ENCODE measurements at places on chromosomes 16 and 17. TPM values are rescaled to one million over a fixed set of nuclear protein-coding genes. Genes with fewer than 3 reads are reported as not detected.

CHST4 gene
- polyA plus RNA-seq = 0.55 TPM

DNA sequence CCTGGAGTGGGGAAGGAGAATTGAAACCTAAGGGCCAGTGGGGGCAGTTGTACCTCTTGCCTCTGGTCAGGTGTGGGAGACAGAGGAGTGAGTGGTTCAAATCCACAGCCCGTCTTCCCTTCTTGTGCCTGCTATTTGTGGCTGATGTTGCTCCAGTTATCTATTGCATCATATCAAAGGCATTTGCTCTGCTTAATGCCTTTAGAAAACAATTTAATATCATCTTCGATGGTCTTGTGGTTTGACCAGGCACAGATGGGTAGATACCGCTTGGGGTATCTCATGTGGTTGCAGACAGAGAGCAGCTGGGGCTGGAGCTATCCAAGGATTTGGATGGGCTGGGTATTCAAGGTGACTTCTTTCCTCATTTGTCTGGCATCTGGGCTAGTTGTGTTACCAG, 376.1 kb upstream of the RBFOX1 start:
- no peak for DNase-seq

CLEC10A gene
- polyA plus RNA-seq = 2.3 TPM

DNA sequence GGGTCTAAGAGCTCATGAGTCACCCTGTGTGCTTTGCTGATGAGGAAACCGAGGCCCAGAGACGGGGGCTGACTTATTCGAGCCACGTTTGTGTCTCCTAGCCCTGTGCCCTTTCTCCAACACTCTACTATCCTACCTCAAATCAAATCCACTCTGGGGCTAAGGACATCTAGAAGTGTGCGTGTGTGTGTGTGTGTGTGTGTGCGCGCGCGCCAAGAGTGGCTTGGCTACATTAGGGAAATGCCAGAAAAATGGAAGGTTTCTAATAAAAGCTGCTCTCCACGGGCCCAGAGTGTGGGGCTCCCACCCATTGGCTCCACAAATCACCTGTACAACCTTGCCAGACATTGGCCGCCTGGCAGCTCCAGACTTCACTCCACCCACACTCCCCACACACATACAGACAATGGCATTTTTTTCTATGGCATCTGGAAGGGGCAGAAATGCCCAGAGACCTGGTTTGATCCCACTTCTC, 30.3 kb upstream of the PHOSPHO1 start:
- DNase-seq = no peak

DNA sequence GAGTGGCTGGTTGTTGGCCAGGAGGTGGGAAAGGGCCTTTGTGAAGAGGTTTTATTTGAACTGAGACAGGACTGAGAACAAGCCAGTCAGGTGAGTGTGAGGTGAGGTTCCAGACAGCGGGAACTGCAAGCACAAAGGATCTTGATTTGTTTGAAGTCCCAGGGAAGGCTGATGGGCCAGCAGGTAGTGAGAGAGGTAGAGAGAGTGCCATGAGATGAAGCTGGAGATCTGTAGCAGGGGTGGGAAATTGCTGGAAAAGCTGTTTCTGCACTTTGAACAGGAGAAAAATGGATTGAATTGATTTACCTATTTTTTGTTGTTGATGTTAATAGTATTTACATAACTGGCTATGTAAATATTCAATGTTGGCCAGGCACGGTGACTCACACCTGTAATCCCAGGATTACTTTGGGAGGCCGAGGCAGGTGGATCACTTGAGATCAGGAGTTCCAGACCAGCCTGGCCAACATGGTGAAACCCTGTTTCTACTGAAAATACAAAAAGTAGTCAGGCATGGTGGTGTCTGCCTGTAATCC, 7.7 kb upstream of the DCTPP1 start:
- DNase-seq = no peak

GRCh38 chr16:85536073-85536410, 77.1 kb upstream of the GSE1 start:
- no peak for DNase-seq

DNA sequence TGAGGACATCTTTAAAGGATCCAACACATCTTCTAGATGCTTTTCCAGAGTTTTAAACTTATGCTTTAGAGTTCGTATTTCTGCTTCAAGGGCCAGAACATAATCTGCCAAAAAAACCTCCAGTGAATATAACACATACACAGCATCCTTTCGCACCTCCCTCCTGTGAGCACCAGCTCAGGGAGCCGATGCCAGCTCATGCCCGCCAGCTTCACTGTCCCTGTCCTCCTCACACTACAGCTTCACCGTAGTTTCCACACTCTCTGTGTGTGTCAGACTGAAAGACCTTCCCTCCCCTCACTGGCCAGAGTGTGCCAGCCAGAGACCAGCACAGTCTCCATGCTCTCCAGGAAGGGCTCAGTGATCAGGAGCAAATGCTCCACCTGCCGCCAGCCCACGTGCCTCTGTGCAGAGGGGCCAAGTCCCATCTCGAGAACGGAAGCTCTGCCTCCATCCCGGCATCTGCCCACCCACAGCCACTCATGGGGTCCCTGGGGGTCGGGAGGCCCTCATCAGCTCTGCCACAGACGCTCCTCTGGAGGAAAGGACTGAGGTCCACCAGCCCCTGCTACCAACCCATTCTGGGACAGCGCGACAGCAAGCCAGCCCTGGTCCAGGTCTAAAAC, 40.8 kb downstream of the CCDC57 start:
- DNase-seq = no peak

DNA sequence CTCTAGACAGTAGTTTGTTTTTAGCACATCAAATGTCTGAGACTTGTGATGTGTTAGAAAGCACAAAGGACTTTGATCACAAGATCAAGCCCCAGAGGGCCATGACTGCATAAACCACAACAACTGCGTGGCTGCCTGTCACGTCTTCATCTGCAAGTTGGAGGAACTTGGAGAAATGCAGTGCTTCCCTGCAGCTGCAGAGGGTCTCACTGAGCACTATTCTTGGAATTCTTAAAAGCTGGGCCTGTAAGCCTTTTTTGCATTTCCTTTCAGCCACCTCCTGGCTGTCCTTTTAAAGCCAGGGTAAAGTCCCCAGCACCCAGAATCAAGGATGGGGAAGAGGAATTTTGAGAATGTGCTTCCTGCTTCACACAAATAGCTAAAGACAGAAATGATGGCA, 431.3 kb downstream of the MAF start:
- DNase-seq = no peak

SPATA22 gene
- not detected for polyA plus RNA-seq

DNA sequence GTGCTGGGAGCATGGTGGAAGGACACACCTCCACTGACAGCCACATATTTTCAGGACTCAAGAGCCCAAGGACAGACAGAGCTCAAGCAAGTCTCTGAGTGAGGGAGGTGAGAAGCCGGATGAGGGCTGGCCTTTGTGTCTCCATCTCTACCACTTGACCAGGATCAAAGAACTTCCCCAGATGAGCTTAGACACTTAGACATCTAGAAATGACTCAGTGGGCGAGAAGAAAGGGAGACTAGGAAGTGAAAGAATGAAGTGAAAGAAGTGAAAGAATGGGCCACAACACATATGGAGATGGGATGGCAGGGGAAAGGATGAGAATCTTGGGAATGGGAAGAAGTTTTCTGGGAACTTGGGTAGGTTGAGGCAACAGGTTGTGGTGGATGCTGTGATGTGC, 274.9 kb upstream of the CCL2 start:
- no peak for DNase-seq

OR4D1 gene
- not detected for polyA plus RNA-seq

GRCh38 chr16:1895949-1896675, 22.1 kb downstream of the HS3ST6 start:
- DNase-seq = no peak

SOX8 gene
- 4.7 TPM for polyA plus RNA-seq

DNA sequence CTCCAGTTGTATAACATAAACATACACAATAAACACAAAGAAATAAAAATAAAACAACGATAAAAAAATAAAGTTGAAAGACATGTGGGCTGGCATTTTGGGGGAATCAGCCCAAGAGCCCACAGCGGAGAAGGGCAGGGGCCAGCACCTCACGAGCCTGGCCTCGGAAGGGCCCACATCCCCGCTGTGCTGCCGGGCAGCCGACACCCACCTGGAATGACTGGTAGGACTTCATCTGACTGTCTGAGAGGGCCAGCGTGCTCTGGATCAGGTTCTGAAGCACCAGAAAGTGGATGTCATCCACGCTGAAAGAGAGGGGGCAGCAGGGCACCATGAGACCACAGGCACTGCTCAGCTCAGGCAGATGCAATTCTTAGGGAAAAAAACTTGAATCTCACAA, 73.5 kb downstream of the GTF3C1 start:
- no peak for DNase-seq

GRCh38 chr17:77145612-77146245, 5.0 kb downstream of the SEC14L1 start:
- DNase-seq = no peak

GRCh38 chr17:79695293-79695790, 35.4 kb upstream of the ENPP7 start:
- DNase-seq = no peak

CD300C gene
- polyA plus RNA-seq = 0.39 TPM

BCAS3 gene
- polyA plus RNA-seq = 28.0 TPM

DNA sequence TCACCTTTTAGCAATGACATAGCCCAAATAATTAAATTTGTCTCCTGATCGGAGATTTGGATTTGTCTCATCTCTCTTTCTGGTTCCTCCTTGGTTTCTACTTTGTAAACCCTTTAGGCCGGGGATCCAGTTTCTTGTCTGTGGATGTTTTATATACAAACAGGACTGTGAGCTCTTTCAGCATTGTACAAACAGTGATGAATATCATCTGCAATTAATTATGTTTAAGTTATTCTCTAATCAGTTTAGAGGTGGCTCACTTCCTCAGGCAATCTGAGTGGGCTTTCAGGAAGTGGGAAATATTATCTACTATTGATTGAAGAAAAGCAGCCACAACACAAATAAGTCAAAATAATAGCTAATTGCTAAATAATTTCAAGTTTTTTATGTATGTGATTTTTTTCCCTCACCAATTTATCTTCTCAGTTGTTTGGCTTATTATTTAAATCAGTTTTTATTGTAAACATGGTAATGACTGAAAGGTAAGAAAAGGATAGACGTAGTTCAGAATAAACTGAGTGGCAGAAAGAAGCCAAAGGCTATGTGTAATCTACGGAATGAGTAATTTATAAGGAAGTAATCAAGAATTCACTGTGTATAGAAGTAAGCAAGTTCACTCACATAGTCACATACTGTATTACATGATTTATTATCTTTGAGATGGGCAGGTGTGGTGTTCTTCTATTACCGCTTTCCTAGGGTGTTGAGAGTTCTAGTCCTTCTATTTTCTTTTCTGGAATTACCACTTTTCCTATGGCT, 3.4 kb upstream of the ABCC11 start:
- DNase-seq = no peak

DNA sequence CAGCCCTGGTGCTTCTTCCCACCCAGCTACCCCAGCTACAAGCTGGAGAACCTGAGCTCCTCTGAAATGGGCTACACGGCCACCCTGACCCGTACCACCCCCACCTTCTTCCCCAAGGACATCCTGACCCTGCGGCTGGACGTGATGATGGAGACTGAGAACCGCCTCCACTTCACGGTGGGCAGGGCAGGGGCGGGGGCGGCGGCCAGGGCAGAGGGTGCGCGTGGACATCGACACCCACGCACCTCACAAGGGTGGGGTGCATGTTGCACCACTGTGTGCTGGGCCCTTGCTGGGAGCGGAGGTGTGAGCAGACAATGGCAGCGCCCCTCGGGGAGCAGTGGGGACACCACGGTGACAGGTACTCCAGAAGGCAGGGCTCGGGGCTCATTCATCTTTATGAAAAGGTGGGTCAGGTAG, 3.6 kb downstream of the GAA start:
- no peak for DNase-seq

SMIM5 gene
- polyA plus RNA-seq = 8.0 TPM

SDR42E1 gene
- 16.2 TPM for polyA plus RNA-seq

GRCh38 chr16:11333702-11334101, 11.6 kb upstream of the RMI2 start:
- DNase-seq = no peak

DNA sequence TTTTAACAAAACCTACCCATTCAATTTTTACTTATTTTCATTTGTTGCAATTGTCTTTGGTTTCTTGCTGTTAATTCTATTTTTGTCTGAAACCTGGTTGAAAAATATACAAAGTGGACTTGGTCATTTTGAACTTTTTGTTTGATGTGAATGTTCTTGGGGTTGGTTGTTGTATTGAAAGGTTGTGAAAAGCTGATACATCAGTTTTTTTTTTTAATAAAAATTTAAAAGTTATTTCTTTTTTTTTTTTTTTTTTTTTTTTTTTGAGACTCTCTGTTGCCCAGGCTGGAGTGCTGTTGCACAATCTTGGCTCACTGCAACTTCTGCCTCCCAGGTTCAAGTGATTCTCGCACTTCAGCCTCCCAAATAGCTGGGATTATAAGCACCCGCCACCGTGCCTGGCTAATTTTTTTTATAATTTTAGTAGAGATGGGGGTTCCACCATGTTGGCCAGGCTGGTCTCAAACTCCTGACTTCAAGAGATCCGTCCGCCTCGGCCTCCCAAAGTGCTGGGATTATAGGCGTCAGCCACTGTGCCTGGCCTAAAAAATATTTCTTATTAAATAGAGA, 28.9 kb downstream of the WIPF2 start:
- DNase-seq = no peak

DNA sequence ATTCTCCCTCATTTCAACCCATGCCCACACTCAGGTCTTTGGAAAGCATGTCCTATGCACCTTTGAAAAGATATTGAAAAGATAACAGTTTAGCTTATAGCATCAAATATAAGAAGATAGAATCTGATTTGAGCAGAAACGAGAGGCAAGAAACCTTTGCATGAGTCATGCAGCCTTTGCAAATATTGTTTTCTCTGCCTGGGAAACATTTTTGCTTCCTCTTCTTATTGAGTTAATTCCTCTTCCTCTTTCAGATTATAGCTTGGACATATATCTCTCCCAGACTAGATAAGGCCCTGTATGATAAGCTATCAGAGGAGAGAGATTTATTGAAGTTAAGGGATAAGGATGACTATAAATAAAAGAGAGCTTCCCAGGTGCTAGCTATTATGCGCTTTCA, 46.1 kb upstream of the KCNJ2 start:
- no peak for DNase-seq

HCRT gene
- not detected for polyA plus RNA-seq

GRCh38 chr16:66840883-66841282, 3.3 kb upstream of the CA7 start:
- no peak for DNase-seq

NOL3 gene
- 8.3 TPM for polyA plus RNA-seq

TMEM204 gene
- polyA plus RNA-seq = 21.6 TPM

DNA sequence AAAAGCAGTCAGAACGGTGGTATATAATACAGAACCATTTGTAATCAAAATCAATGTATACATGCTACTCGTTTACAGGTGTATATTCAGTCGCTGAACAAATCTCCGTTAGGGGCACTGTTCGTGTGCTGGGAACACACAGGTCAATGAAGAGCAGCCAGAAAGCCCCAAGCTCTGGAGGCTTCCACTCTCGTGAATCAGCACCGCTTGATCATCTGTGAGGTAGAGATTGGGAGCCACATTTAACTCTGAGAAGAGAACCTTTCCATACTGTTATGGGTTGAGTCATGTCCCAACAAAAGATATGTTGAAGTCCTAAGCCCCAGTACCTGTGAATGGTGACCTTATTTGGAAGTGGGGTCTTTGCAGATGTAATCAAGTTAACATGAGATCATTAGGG, 5.4 kb upstream of the CYTH1 start:
- no peak for DNase-seq

MYOCD gene
- 6.3 TPM for polyA plus RNA-seq

CHD3 gene
- 142 TPM for polyA plus RNA-seq

- no peak for DNase-seq
These were observed 605 bp upstream of the ABAT start for GRCh38 chr16:8673611-8674412.

GPR142 gene
- not detected for polyA plus RNA-seq

JPT1 gene
- polyA plus RNA-seq = 108 TPM

All from left renal cortex interstitium (tissue), 4 donors.